ENCODE measurements at places on chromosomes 11 and 22.

GRCh38 chr22:45469281-45470073 lies 33.2 kb upstream of the FBLN1 start:
- DNase-seq = no peak

DNA sequence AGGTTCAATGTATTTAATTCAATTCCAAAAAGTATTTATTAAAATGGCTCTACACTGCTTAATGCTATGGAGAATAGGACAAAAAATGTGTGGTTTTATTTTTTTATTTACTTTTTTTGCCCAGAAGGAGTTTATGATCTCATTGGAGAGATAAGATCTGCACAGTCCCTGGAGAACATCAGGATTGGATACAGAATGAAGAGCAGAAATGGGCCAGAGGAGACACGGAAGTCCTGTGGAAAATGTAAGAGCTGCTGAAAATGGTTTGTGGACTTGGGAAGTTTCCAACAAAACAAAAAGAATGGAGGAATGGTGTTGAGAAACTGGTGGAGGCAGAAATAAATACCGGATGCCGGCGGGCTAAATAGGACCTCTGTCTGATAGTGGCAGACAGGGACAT lies 554.6 kb downstream of the OPCML start:
- no peak for DNase-seq

GRCh38 chr22:27299181-27300085 lies 502.1 kb downstream of the MN1 start:
- no peak for DNase-seq

GRCh38 chr11:111665777-111666176 lies 63.5 kb downstream of the SIK2 start:
- DNase-seq = peak; percentile 9

- DNase-seq = no peak
Observed at GRCh38 chr11:87560352-87560751, 522.6 kb downstream of the TMEM135 start.

GRCh38 chr11:12433121-12433520 lies 55.8 kb downstream of the PARVA start:
- DNase-seq = no peak
